ENCODE measurements at places on chromosomes 1 and 21. TPM values are rescaled to one million over a fixed set of nuclear protein-coding genes. Genes with fewer than 3 reads are reported as not detected.

Gene LRRC53
- not detected for total RNA-seq

Gene TTC34
- 0.56 TPM for total RNA-seq

Gene ARMH1
- 0.83 TPM for total RNA-seq

Gene KCND3
- total RNA-seq, result 19.7 TPM

Gene NIPAL3
- total RNA-seq, result 31.8 TPM

Gene LINGO4
- 0.78 TPM for total RNA-seq

Gene NR0B2
- 5.1 TPM for total RNA-seq

Gene LEPR
- 4.3 TPM for total RNA-seq

Gene CR1L
- total RNA-seq, result not detected

Gene A3GALT2
- total RNA-seq, result not detected

Gene KIRREL1
- total RNA-seq, result 9.5 TPM

Gene CR2
- not detected for total RNA-seq

Gene MANEAL
- total RNA-seq, result 0.91 TPM

Gene GSTM1
- not detected for total RNA-seq

Gene HAO2
- total RNA-seq, result not detected

Gene TM2D1
- total RNA-seq, result 30.8 TPM

Gene CD34
- 72.5 TPM for total RNA-seq

Gene MYOM3
- 396 TPM for total RNA-seq

Gene CD1D
- 1.2 TPM for total RNA-seq

Gene NBPF6
- not detected for total RNA-seq

Gene EFCAB14
- 52.4 TPM for total RNA-seq

Gene LYSMD1
- total RNA-seq, result 10.7 TPM

Gene KRTAP12-2
- total RNA-seq, result not detected

Gene BPNT1
- total RNA-seq, result 19.9 TPM

Gene SPRR2G
- total RNA-seq, result not detected

Gene PDE4B
- 10.6 TPM for total RNA-seq

Gene CCDC24
- 0.86 TPM for total RNA-seq

Gene AVPR1B
- total RNA-seq, result not detected

Gene POLR3C
- total RNA-seq, result 12.2 TPM

Gene NHLH1
- not detected for total RNA-seq

Gene ZBTB8A
- 2.9 TPM for total RNA-seq

All from Right ventricle myocardium superior (tissue), 1 donor.